IPS DF 19.7 (cell line): ENCODE measurements at places on chromosomes 13 and 19.

DNA sequence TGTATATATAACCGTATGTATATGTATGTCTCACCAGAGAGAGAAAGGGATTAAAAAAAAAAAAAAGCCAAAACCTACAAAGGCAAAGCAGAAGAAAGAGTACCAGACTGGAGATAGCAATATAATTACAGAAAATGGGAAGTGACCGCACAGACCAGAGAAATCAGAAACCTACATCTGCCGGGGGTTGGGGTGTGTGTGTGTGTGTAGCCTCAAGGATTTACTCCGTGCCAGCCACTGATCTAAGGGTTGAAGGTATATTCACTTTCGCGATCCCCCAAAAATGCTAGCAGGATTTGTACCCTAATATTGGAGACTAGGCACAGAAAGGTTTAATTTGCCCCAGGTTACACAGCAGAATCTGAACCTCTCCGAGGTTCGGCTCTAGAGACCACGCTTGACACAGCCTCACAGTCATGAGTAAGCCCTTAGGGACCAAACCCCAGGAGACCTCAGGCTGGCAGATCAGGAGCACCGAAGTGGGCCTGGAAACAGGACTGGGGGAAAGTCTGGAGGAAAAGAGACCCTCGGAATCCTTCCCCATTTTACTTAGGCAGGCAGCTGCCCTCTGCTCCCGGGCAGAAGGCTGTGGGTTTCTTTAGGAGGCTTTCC is 14.8 kb downstream of the ARL11 start:
- no peak for DNase-seq

GRCh38 chr19:45098521-45099466 is 5.8 kb downstream of the PPP1R37 start:
- DNase-seq = no peak

GRCh38 chr13:93172109-93172508 is 54.5 kb upstream of the GPC6 start:
- DNase-seq = no peak

DNA sequence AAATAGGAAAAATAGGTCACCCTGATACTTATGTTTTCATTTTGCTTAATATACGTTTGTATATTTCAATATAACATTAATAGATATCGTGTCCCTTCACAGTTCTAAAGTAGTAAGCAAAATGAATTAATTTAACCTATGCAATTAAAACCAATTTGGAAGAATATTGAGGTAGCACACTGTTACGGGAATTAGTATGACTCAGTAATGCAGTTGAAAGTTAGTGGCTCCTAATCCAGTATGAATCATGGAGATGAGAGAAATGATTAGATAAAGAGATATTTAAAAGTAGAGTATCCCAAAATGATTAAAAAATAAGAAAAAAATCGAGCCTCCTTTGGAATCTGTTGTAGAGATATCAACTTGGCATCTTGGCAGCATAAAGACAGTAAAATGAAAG is 177.0 kb upstream of the SLITRK6 start:
- no peak for DNase-seq

DNA sequence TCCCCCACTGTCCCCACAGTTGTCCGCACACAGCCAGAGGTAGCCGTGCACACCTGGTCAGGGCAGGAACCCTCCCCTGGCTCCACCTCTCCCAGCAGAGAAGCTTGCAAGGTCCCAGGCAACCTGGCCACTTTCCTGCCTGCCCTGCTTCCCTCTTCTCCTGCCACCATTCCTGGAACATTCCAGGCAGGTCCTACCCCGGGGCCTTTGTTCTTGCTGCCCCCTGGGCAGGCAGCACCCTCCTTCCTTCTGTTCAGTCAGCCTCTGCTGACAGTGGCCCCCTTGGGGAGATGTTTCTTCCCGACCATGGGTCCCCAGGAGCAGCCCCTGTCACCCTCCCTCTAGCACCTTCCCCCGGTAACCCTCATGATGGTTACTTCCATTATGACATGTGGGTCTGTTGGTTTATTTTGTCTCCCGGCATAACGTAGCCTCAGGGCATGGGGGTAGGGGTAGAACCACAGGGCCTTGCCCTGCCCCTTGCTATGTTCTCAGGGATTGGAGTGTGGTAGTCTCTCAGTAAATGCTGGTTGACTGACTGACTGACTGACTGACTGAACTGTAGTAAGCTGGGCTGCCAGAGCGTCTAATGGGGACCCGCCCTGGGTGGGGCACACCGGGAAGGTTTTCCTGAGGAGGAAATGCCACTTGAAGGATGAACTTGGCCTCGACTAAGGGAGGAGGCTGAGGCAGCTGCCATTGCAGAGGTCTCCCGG is 10.8 kb downstream of the PAK4 start:
- no peak for DNase-seq

GRCh38 chr19:32032561-32032960 is 312.8 kb upstream of the ZNF507 start:
- DNase-seq = no peak

DNA sequence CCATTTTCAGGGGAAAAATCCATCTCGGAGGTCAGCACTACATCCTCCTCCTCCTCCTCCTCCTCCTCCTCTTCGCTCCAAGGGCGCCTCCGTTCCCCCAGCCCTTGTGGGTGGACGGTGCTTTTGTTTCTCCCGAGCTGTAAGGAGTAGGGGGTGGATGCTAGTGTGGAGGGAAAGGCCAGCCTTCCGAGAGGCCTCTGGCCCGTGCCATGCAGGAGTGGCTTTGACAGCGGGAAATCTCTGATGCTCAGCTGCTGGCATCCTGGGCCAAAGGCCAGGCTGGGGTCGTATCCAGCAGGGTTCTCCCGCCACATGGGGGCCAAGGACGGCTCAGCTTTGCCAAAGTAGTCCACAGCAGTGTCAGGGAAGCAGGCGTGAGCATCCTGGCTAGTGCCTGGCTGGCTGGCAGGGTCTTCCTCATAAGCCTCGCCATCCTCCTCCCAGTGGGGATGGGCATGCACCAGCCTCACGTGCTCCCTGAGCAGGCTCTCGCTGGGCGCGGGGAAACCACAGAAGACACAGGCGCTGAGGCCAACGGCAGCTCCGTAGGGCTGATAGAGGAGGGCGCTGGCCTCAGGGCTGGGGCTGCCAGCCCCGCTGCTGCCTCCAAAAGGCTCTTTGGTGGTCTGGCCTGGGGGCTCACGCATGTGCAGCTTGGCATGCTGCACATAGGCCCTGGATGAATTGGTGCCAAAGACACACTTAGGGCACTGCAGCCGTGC is 10.5 kb downstream of the WIZ start:
- DNase-seq = no peak

GRCh38 chr13:24218338-24218737 is 57.8 kb downstream of the SPATA13 start:
- DNase-seq = no peak

DNA sequence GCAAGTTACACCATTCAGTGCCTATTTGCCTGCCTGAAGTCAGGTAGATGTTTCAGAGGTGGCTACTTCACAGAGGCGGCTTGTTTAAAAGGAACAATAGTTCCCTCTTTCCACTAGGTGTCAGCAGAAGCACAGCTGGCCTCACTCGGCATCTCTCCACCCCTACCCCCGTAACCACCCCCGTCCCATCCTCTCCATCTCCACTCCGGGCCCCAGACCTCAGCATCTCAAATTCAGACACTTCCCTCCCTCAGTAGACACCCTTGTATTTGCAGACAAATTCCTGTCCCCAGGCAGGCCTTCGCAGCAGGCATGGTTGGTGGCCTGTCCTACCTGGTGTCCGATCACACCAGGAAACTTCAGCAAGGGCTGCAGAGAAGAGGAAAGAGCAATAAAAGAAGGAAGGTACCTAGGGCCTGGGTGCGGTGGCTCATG is 9.1 kb upstream of the DPP9 start:
- no peak for DNase-seq

DNA sequence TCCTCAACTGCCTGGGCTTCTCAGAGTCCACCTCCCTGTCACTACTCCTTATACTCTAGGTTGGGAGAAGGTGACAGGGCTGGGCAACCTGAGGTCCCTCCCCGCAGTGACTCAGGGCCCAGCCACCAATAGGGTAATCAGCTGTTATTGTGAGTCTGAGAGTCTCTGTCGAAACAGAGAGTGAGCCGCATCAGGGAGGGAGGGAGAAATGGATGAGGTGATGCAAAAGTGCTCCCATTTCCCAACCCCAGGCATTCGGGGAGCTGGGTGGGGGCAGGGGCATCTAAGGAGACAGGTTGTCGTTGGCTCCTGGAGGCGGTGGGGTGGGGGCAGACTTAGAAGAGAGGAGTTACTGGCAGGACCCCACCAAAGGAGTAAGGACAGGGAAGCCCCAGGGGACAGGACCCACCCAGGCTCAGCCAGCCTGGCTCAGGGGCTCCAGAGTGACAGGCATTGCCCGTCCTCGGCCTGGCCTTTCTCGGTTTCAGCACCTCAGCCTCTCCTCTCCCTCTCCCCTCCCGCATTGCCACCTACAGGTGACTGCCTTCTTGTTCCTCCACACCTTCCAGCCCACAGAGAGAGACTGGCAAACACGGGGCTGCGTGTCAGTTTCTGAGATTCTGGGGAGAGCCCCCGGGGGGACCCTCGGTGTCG is at the start of gene DMKN:
DMKN (minus strand) TSS at position 22 of the 654 bp plus-strand sequence. CDS start 174 bp downstream, outside the sequence.
- no peak for DNase-seq
